ENCODE measurements at places on chromosomes 13 and 19.

- no peak for DNase-seq
These were observed 44.6 kb downstream of the GJA3 start for GRCh38 chr13:20116213-20116612.

DNA sequence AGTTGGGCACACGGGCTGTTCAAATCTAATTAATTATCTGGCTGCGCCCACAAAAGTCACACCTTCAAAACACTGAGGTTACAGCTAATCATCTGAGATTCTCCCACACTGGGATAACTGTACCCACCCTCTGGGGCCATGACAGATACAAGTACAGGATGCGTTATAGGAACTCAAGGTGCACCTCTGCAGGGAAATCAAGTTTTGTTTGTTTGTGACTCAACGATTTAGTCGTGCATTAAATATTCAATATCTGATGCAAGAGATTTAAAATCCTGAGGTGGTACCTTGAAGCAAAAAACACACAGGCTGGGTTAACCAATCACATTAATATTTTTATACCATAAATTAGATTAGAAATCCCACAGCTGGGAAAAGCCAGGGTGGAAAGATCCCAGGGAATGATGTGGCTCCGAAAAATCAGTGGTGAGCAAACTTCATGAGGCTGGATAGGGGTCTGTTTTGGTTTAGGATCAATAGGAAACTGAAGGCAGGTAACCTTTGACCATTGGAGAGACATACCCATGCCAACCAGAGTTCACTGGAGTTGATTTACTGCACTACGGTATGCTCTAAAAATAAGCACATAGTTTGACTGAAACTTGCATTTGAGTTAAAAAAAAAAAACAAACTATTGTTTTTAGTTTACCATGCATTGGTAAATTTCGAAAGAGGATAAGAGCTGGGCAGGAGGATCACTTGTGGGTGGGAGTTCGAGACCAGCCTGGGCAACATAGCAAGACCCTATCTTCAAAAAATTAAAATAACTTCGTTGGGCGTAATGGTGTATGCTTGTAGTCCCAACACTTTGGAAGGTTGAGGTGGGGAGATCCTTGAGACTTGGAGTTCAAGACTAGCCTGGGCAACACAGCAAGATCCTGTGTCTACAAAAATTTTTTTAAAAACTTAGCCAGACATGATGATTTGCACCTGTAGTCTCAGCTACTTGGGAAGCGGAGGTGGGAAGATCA is 23.9 kb upstream of the CEBPG start:
- no peak for DNase-seq

GRCh38 chr13:110246530-110246929 is 60.4 kb downstream of the COL4A1 start:
- no peak for DNase-seq

DNA sequence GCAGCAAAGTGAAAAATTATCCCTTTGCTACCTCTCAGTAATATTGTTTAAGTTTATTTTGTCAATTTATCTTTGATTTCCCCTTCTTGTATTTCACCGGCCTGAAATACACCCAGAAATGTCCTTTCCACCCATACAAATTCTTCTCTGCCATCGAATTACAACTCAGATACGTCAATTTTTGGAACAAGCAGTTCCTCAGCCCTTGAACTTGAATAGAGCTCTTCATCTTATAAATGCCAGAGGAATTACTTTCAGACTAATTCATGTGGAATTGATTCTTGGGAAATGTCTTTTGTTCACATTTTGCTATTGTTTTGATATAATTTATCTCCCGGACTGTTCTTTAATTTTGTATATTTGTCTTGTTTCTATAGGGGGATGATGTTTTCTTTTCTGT is 1359.3 kb upstream of the MIR17HG start:
- DNase-seq, result no peak

- no peak for DNase-seq
These were observed 58.2 kb downstream of the USP12 start for GRCh38 chr13:27113436-27113835.

DNA sequence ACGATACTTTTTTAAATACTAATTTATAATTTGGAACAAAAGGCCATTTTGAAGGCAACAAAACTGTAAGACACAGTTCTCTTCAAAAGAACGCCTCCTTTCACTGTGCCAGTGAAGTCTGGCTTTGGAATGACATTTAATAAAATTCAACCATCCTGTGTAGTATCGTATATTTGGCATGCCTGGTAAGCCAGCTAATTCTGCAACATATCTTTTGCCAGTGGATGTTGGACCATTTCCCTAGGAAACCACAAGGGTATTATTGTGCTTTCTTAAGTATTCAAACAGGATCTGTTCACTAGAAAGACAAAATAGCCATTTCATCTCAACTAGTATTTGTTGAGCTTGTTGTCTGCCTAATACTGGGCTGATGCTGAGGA is 111.6 kb downstream of the RGCC start:
- no peak for DNase-seq

GRCh38 chr19:34588846-34589245 is 88.1 kb downstream of the SCGB2B2 start:
- no peak for DNase-seq

DNA sequence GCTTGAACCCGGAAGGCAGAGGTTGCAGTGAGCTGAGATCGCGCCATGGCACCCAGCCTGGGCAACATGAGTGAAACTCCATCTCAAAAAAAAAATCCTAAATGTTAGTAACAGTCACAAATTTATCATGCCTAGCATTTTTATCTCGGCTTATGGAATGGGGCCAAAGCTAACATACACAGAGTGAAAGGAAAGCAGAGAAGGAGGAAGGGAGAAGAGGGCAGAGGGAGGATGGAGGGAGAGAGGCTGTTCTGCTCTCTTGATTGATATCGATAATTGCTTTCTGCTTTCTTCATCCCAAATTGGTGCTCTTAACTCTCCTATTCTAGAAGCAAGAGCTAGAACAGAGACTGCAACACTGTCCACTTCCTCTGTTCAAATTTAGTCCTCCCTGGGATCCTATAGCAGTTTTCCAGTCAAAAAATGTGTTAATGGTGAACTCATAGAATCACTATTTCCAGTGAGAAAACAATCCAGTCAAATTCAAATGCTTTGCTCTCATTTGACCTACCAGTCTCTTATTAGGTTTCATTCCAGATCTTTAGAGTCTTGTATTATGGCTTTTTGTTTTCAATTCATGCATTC is 15.8 kb upstream of the TUBGCP3 start:
- DNase-seq, result no peak

DNA sequence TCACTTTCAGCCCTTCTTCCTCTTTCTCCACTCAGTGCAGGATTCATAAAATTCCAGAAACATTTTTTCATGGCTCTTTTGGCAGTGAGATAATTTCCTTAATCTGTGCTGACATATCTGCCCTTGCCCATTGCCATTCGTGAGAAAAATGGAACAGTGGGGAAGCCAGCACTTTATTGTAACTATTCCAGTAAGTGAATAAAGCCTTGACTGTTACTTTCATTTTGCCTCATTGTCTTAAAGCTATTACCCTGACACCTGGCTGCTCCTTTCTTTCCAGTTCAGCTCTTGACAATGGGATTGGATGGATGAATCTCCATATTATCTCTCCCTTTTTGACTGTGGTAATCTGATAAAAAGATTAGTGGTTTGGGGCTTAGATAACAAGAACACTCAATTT is 1068.1 kb upstream of the PCDH20 start:
- DNase-seq, result no peak

GRCh38 chr19:21593934-21594820 is 88.8 kb downstream of the ZNF429 start:
- no peak for DNase-seq

DNA sequence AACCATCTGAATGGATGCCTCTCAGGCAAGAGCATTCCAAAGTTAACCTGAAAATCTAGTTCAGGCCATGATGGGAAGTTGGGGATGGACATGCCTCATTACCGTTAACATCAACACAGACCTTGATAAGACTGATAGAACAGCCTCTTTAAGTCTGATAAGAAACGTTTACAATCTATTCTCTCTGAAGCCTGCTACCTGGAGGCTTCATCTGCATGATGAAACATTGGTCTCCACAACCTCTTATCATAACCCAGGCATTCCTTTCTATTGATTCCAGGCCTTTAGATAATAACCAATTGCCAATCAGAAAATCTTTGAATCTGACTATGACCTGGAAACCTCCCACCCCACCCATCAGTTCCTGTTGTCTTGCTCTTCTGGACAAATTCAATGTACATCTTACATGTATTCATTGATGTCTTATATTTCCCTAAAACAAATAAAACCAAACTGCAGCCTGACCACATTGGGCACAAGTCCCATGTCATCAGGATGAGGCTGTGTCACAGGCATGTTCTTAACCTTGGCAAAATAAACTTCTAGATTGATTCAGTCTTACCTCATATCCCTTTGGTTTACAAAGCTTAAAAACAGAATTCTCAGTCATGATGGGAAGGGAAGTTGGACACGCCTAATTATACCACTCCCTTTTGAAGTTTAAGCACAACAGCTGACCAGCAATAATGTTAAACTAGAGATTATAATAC is 843.8 kb upstream of the SPRY2 start:
- DNase-seq, result no peak

DNA sequence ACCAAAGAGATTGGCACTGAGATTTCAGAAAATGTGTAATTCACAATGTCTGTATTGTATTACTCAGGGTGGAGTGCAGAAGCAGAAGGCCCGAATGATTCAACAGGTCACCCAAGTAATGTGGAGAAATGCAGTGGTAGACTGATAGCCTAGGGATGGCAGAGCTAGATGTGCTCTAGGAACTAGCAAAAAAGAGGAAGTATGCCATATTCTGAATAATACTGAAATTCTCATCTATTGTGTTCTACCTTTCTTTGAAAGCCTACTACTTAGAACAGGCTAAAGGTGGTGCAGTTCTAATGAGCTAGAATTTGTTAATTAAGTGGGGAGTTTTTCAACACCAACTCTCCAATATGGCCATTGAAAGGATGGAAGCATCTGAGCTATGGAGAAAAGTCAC is 1449.8 kb upstream of the MIR17HG start:
- no peak for DNase-seq

DNA sequence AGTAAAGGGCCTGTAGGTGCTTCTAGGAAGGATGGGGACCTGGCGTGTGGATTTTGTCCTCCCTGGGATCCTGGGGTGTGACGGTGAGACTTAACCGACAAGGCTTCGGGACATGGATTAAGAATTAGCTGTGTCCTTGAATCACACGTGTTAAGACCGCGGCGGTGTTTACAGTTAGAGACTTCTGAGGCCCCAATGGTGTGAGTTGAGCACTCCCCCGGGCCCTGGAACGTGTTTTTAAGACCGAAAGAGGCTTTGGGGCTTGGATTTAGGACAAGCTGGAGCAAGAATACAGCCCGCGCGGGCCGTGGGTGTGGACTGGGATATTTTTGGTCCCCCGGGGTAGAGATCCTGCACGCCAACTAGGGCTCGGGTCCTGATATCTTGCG is 1.2 kb upstream of the SLC27A1 start:
- no peak for DNase-seq

DNA sequence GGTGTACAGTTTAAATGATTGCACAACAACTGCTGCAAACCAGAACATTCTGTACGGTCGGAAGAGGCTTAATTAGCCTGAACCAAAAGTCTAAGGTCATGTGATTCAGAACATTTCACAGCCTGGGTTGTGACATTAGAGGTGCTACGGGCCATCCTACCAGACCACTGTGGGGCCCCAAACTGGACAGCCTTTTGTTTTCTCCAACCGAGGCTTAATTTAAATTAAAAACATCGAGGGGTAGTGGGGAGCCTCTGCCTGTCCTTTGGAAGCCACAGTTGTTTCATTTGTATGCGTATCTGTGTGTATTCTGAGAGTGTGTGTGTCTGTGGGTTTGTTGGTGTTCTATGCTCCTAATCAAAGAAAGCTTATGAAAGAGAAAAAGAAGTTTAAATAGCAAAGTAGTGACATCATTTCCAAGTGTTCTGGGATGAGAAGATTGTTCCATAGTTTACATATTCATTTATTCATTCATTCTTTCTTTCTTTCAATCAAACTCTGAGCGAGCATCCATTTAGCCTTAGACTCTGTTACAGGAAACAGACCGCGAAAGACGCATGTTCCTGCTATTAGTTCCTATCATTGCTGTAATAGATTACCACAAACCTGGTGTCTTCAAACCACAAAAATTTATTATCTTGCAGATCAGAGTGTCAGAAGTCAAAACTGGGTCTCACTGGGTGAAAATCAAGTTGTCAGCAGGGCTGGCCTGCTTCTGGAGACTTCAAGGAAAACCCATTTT is 444.8 kb downstream of the FOXO1 start:
- DNase-seq, result no peak

DNA sequence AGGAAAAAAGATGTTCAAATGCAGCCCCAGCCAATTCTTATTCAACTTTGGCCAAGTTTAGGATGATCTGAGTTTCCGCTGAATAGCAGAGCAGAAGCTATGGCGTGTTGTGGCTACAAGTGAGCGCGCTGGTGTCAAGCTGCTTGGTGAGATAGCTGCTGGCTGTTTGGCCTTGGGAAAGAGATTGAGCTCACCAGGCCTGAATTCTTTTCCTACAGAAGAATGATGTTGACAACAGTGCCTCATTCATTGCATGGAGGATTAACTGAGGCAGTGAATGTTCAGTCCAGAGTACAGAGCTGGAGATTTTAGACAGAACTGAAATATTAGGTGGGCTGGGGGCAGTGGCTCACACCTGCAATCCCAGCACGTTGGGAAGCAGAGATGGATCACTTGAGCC is 31.5 kb upstream of the MAP3K10 start:
- DNase-seq, result no peak

DNA sequence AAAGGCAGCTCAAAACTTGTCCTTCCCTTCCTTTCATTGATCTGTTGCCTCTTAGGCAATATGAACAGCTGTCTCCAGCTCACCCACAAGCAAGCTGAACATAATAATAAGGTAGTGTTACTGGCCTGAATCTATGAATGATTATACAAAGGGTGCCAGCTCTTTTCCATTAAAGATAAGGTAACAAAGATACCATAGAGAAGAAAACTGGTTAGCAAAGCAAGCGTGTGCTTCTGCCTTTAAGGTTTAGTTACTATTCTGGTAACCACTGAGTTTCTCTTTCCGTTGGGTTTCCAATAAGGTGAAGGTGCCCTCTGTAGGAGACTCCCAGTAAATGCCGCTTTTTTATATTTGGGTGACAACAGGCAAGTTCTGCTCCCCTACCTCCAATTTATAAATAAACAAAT is 12.1 kb upstream of the DACH1 start:
- DNase-seq, result no peak

- no peak for DNase-seq
These were observed 342.6 kb downstream of the MZT1 start for GRCh38 chr13:72384879-72385278.
